ENCODE measurements at places on chromosomes 13 and 19.

DNA sequence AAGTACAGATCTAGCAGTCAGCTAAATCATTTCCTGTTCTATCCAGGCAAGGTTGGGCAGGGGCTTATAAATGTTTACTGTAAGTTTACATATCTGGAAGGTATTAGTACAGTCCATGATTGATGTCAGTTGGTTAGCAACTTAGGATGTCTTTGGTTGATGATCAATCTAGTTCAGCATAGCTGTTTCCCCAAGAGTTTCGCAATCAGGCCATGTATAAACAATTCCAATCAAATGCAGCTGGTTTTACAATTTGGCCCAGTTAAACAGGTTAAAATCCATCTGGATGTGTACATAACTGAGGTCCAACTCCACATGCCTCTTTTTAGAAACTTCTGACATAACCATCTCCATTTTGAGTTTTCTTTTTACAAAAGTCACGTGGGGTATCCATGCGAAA lies 6.9 kb downstream of the ZNF221 start:
- DNase-seq, result no peak

DNA sequence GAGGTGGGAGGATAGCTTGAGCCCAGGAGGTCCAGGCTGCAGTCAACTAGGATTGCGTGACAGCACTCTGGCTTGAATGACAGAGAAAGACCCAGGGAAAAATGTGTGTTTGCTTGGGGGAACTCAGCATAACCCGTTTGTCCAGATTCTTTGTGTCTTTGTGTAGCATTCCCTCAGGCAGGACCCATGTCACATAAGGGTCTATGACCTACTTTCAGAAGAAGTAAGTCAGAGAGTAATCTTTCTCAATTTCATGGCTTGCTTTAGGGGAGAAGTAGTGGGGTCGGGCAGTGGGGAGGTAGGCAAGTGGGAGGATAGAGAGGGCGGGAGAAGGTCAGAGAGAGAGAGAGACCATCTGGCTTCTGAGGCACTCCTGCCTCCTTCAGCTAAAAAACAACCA lies 11.9 kb upstream of the PSPC1 start:
- no peak for DNase-seq

DNA sequence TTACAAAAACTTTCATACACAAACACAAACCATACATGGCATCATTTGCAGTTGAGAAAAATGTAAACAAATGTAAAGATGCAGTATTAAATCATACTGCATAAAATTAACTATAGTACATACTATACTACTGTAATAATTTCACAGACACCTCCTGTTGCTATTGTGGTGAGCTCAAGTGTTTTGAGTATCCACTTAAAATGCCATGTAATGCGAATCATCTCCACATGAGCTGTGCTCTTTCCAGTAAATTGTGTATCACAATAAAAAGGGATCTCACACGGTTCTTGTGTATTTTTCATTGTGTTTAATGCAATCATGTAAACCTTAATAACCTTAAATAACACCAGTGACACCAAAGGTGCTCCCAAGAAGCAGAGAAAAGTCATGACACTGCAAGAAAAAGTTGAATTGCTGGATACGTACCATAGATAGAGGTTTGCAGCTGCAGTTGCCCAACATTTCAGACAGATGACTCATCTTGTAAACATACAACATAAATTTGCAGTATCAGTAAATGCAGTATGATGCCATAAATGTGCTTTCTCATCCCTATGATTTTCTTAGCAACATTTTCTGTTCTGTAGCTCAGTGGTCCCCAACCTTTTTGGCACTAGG lies 166.6 kb downstream of the RAP2A start:
- no peak for DNase-seq

DNA sequence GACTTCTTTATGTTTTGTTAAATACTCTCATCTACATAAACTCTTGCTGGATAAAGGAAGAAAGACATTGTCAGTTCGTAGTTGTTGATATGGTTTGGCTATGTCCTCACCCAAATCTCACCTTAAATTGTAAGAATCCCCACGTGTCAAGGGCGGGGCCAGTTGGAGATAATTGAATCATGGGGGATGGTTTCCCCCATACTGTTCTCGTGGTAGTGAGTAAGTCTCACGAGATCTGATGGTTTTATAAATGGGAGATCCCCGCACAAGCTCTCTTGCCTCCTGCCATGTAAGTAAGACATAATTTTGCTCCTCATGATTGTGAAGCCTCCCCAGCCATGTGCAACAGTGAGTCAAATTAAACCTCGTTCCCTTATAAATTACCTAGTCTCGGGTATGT lies 3.6 kb downstream of the ADGRE1 start:
- no peak for DNase-seq

DNA sequence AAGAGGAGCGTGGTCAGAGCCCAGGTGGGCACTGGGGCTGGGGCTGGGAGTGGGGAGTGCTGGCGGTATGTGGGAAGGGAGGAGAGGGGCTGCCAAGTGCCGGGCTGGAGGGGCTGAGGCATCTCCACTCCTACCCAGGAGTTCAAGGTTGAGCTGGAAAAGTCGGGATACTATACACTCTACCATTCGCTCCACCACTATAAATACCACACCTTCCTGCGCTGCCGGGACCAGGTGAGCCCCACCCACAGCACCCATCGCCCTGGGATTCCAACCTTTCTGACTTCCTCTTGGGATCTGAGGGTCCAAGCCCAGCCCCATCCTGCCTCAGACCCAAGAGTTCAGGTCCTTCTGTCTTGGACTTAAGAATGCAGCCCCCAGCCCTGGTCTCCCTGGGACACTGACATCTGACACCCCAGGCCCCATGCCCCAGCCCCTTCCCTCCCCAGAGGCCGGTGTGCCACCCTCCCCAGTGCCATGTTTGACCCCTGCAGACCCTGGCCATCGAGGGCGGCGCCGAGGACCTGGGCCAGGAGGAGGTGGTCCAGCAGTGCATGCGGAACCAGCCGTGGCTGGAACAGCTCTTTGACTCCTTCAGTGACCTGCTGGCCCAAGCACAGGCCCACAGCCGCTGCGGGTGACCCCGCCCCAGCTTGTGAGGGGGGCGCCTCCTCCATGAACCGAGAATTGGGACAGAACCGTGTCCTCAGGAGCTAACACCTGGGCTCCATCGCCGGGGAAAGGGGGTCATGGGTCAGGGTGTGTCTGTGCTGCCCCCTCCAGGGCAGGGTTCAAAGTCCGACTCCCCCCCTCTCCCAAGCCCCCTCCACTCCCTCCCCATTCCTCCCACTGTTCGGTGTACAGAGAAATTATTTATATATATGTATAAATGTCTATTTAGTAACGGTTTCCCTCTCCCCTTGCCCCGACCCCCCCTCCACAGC lies 14.7 kb downstream of the RRAS start:
- DNase-seq, result no peak

GRCh38 chr13:48154671-48155070 lies 59.8 kb upstream of the MED4 start:
- DNase-seq, result no peak

DNA sequence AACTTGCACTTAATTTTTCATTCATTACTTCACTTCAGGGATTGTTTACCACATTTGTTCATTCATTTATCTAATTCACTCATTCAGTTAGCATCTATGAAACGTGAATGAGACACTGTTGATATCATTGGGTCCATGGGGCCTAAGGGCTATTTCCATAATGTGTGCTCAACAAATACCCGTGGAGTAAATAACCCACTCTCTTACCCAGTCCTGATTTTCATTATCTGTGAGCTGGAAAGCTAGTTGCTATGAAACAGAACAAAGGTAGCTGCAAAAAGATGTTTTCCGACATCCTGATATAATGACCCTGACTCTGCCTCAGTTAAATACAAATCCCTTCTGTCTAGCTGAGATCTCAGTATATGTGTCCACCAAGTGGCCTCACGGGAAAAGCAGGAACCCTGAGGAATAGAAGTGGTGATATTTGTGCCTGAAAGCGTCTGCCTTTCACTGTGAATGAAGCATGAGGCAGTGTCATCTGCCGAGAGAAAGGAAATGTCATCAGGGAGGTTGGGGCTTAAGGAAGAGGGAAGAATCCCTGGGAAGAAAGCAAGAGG lies 63.8 kb downstream of the SERTM1 start:
- DNase-seq, result no peak

Measured in activated CD4-positive, alpha-beta T cell treated with anti-CD3 and anti-CD28 coated beads for 1 hour (primary cell).